ENCODE measurements at places on chromosomes 11 and 22.

DNA sequence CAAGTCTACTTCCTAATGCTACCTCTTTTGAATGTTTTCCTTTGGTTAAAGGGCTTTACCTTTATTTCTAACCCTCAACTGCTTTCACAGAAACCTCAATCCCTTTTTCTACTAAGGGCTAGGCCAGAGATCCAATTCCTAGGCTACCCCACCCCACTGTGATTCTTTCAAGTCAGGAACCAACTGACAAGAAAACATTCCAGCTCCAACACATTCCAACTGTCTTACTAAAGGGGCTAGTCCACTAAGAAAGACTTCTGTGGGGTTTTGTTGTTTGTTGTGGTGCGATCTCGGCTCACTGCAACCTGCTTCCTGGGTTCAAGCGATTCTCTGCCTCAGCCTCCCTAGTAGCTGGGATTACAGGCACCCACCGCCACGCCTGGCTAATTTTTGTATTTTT, 151.3 kb downstream of the APOL5 start:
- DNase-seq: no peak

- no peak for DNase-seq
These were observed 11.3 kb upstream of the NELL1 start for GRCh38 chr11:20658135-20658534.

GRCh38 chr11:64846998-64847666, 2.7 kb upstream of the CDC42BPG start:
- peak; percentile 96 for DNase-seq

- no peak for DNase-seq
These were observed 157.8 kb upstream of the GRK3 start for GRCh38 chr22:25406510-25407210.

- no peak for DNase-seq
These were observed 29.8 kb downstream of the CABIN1 start for GRCh38 chr22:24040946-24041345.

- no peak for DNase-seq
These were observed 35.0 kb downstream of the GRIK4 start for GRCh38 chr11:120546312-120547205.
